ENCODE measurements at places on chromosomes 13 and 19.

GRCh38 chr13:47484548-47484947 is 516.5 kb downstream of the SUCLA2 start:
- no peak for DNase-seq

- DNase-seq: no peak
Observed at GRCh38 chr13:113445791-113446487, 7.3 kb downstream of the ADPRHL1 start.

GRCh38 chr13:24713022-24713421 is 32.8 kb downstream of the ATP12A start:
- no peak for DNase-seq

DNA sequence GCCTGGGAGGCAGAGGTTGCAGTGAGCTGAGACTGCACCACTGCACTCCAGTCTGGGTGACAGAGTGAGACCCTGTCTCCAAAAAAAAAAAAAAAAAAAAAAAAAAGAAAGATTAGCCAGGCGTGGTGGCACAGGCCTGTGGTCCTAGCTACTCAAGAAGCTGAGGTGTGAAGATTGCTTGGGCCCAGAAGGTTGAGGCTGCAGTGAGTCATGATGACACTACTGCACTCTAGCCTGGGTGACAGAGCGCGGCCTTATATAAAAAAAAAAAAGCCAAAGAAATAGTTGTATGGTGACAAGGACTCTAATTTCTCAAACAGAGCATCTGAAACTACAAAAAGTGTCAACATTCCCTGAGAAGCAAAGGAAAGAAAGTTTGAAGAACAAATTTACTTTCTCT is 3.4 kb downstream of the PBX4 start:
- no peak for DNase-seq

DNA sequence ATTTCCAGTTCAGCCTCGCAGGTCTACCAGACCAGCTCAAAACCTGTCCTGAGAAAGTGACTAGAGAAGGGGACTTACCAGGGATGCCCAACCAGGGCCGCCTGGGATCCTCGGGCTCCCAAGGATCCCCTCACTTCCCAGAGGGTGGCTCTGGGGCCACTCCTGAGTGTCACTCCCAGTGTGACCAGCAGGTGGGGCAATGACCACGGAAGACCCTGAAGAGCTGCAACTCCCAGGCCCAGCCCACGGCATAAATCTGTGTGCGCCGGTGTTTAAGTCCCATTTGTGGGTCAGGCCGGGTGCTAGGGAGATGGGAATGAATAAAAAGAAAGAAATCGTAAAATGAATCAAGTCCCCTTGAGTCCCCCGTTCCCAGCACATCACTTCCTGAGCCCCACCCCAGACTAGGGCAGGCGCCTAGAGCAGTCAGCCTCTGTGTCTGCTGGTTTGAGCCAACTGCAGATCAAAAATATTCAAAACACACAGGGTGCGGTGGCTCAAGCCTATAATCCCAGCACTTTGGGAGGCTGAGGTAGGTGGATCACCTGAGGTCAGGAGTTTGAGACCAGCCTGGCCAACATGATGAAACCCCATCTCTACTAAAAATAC is 10.7 kb downstream of the PTGIR start:
- DNase-seq: peak; percentile 40

- DNase-seq: no peak
Observed at GRCh38 chr13:106919133-106919532, 351.2 kb upstream of the ARGLU1 start.

DNA sequence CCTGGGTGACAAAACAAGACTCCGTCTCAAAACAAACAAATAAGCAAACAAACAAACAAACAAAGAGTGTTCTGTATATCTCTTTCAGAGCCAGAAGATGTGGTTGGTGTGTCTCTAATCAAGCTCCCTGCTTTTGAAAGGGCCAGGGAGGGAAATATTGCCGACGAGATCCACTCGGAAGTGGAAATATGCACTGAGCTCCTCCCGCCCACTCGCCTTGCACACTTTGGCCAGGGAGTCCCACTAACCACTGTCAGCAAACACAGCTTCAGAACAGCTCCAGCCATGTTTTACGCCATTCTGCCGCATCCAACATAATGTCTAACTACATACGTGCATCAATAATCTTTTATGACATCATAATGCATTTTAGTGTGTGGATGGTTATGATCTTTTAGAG is 155.5 kb upstream of the VSTM2B start:
- DNase-seq: no peak

GRCh38 chr19:30276011-30276882 is 95.9 kb upstream of the ZNF536 start:
- DNase-seq: no peak

GRCh38 chr19:1257475-1258162 is 9.2 kb downstream of the MIDN start:
- DNase-seq: no peak

DNA sequence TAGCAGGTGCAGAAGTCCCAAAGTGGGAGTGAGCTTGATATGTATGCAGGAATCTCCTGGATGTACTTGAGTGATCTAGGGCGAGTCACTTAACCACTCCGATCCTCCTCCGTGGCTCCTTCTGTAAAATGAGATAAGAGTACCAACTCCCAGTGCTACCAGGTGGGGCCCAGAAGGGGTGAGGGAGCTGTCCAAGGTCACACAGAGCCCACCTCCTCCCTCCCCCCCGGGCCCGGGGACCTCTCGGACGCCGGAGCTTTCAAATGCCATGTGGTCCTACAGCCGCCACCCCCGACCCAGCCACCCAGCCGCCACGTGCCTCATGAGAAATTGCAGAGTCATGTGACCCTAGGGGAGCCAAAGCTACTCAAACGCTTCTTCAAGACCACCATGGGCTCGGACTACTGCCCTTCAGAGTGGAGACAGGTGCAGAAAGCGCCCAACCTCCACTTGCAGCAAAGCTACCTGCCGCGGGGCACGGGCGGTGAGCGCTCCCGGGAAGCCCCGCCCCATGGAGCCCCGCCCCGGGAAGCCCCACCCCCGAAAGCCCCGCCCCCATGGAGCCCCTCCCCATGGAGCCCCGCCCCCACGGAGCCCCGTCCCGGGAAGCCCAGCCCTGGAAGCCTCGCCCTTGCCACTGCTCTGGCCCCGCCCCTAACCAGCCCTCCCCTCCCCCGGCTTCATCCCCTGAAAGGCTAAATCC is 10.1 kb upstream of the ZNF358 start:
- DNase-seq: no peak
